NCI-H2081 (cell line): ENCODE measurements at places on chromosomes 5 and 9.

DNA sequence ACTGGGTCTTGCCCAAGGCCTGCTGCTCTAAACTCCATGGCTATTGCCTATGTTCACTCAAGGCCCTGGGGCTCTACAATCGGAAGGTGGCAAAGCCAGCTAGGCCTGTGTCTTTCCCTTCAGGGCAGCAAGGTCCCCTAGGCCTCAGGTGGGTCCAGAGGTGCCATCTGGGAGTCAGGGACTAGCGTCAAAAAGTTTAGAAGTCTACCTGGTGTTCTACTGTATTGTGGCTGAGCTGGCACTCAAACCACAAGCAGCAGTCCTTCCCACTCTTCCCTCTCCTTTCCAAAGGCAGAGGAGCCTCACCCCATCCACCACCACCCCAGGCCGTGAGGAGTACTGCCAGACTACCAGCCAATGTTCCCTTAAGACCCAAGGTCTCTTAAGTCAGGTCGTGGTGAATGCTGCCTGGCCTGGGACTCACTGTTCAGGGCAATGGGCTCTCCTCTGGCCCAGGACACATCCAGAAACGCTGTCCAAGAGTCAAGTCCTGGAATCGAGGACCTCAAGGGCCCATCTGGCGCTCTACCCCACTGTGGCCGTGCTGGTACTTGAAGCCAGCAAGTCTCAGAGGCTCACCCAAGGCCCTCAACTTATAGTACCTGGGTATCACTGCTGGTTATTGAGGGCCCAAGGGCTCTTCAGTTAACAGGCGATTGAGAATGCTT lies 13.0 kb upstream of the SARDH start:
- no peak for DNase-seq

GRCh38 chr9:116924462-116925110 lies 237.5 kb downstream of the TRIM32 start:
- DNase-seq, result no peak

- DNase-seq, result no peak
These were observed 45.5 kb downstream of the SPOCK1 start for GRCh38 chr5:137453483-137454080.

GRCh38 chr9:102000956-102001355 lies 262.5 kb upstream of the GRIN3A start:
- DNase-seq, result no peak

- DNase-seq, result no peak
These were observed 102.8 kb downstream of the PLK2 start for GRCh38 chr5:58357121-58357520.

DNA sequence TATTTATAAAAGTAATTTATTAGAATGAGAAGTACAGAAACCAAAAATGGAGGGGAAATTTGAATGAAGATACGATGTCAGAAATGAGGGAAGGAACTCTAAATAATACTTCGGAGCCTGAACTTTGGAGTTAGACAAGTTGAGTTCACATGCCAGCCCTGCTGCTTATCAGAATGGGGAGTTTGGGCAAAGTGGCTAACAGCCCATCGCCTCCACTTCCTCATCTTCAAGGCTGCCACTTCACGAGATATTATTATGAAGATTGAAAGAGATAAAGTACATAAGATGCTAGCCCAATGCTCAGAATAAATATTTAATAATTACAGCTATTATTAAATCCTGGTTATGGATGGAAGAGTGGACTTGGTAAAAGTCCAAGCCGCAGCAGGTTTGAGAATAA lies 56.2 kb upstream of the ABCA1 start:
- DNase-seq, result no peak

DNA sequence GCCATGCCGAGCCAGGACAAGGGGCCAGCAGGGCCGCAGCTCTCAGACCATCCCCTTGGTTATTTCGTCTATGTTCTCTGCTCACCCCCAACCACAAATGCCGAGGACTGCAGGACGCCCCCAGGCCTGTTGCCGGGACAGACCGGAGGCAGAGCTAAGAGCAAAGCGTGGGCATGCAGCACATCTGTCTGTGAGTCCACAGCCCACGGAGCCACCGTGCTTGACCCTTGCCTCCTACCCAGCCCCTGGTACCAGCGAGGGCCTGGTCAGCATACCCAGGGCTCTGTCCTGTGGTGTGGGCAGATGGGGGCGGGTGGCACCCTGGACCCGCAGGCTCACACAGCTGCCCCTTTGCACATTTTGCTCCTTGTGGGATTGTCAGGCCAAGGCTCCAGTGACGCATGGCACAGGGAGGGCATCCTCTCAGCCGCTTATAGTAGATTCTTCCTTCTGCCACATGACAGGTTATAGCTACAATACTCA lies 4.7 kb downstream of the BRD3 start:
- DNase-seq, result no peak

DNA sequence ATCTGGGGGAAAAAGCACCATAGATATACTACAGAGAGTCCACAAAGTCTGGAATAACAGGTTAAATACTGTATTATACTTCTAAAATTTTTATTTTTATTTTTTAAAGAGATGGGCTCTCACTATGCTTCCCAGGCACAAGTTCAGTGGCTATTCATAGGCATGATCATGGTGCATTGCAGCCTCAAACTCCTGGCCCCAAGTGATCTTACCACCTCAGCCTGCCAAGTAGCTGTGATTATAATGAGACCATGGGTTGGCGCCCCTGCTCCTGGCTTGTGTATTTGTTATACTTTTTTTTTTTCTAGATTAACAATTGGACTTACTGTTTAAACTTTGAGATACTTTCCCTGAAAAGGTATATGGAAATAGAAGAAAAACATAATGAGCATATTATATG lies 25.9 kb downstream of the ERBIN start:
- no peak for DNase-seq

DNA sequence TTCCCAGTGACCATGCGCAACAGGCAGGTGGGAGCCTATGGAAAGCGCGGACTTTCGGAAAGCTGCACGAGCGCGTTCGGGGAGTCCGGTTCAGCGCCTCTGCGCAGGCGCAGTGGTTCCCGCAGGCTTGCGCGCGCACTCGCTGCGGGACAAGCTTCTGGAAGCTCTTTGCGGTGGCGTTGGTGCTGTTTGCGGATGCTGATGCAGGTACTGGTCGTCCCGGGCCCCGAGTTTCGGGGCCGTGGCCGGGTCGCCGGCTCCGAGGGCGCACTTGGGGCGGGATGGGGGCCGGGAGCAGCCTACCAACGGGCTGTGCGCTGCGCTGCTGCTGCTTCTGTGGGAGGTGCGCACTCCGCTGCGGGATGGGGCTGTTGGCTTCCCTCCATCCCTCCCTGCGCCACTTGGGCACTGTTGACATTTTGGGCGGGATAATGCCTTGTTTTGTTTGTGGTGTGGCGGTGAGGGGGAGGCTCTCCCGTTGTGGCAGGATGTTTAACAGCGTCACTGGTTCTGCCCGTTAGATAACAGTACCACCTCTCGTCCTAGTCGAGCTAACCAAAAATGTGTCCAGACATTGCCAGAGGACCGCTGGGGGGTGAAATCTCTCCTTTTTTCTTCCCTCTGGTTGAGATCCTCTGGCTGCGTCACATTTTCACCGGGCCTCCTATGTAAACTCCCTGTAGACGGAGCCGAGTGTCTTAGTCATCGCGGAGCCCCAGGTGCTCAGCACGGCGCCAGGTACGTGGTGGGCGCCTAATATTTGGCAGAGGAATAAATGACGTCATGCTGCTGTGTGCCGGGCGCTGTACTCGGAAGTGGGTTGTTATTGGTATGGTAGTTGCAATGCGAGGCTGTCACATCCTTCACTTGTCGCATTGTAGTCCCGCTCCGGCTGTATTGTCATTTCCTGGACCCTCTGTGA lies at the start of gene ZNF483:
Gene ZNF483 (plus strand): TSS at position 124 of the 922 bp plus-strand sequence. CDS start 2,217 bp downstream, outside the sequence.
- peak; percentile 85 for DNase-seq

GRCh38 chr9:4837261-4838188 lies 44.8 kb downstream of the RCL1 start:
- DNase-seq, result no peak

DNA sequence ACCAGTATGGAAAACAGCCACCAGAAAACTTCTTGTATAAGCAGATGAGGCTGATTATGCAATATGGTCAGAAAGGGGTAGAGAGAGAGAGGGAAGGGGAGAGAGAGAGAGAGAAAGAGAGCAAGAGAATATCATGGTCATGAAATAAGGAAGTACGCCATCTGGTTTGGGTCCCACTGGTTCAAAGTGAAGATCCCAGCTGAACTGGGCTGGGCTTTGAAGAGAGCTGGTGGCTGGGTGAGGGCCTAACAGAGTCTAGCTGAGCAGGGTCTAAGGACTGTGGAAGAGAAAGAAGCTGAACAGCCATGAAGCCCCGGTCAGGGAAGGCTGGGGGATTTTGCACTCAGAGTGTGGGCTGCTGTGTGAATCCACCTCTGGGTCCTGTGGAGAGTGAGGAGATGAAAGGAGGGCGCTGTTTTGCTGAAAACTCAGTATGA lies 14.6 kb downstream of the TRIM14 start:
- no peak for DNase-seq

DNA sequence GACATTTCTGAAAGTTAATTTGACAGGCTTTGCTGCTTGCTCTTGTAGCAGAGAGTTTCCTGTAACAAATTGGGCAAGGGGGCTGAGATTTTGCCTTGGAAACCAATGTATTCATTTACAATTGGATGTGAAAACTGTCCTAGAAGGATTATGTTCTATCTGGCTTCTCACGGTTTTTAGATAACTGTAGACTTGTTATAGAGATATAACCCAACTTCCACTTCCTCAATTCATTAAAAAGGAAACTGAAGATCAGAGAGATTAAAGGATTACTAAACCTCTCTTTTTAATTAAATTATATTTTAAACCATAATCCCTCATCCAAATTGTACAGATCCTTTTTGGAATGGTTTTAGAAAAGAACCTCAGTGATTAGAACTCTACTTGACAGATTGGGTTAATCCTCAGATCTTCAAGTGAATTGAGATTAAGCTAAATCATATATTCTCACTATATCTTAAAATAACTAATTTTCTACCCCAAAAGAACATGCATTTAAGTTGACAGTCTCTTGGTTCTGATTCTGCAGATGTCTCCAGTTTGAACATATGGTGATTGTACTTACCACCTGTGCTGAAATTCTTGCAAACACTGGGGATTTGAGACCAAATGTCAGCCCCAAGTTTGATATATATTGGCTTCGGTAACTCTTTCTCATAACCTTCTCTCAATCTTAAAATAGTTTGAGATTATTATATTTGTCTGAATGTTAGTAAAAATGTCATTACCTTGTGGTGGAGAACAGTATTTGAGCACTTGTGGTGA lies 130.1 kb upstream of the C9orf72 start:
- no peak for DNase-seq

DNA sequence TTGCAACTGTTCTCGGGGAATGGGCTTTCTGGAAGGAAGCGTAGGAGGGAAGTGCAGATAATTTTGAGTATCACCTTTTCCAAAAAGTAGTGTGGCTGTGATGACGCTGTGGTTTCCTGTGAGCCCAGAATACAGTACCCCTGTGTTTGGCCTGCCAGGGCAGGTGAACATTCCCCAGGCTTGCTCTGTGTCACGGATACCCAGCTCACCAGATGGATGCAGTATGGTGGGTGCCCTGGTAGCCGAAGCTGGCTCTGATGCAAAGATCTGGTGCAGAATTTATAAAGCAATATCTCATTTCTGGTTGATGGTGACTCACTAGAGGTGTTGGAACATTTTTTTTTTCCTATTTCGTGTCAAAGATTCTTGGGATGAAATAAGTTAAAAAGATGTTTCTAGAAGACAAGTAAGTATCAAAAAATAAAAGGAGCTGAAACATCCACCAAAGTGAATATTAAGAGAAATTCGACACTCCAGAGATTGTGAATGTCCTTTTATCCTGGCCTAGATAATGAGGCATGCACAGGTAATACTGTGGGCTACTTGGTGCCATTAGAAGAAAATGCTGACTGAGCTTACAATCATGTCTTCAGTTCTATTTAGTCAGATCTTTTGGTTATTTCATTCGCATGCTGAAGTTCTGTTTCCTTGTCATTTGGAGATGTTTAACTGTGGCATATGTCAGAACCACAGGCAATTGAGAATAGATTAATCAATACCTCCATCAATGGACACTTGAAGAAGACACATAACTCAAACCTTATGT lies 200.1 kb downstream of the GADD45G start:
- no peak for DNase-seq

- DNase-seq, result no peak
These were observed 40.7 kb upstream of the ADAMTS2 start for GRCh38 chr5:179385914-179386313.

- no peak for DNase-seq
These were observed 20.4 kb downstream of the NFX1 start for GRCh38 chr9:33310748-33311147.

GRCh38 chr5:141050622-141051520 lies at the start of gene PCDHB1:
Gene PCDHB1, plus strand, starts transcription at chr5:141051374. Its CDS starts 97 bp downstream, at chr5:141051471.
- DNase-seq, result no peak

GRCh38 chr5:171272996-171273970 lies 35.8 kb upstream of the TLX3 start:
- DNase-seq, result peak; percentile 1

- no peak for DNase-seq
These were observed 213.8 kb downstream of the FAM114A2 start for GRCh38 chr5:153824909-153825308.

- no peak for DNase-seq
These were observed 25.3 kb upstream of the RECK start for GRCh38 chr9:36011379-36011778.

GRCh38 chr9:98532147-98532546 lies 176.6 kb downstream of the GABBR2 start:
- DNase-seq, result no peak

DNA sequence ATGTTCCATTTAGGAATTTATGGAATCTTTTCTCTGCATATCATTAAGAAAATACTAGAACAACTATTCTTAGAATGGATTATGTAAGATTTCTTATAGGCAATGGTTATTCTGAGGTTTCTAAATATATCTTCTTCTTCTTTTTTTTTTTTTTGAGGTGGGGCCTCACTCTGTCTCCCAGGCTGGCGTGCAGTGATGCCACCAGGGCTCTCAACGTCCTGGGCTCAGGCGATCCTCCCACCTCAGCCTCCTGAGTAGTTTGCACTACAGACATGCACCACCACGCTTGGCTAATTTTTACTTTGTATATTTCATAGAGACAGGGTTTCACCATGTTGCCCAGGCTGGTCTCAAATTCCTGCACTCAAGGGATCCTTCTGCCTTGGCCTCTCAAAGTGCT lies 137.2 kb downstream of the SREK1 start:
- no peak for DNase-seq

DNA sequence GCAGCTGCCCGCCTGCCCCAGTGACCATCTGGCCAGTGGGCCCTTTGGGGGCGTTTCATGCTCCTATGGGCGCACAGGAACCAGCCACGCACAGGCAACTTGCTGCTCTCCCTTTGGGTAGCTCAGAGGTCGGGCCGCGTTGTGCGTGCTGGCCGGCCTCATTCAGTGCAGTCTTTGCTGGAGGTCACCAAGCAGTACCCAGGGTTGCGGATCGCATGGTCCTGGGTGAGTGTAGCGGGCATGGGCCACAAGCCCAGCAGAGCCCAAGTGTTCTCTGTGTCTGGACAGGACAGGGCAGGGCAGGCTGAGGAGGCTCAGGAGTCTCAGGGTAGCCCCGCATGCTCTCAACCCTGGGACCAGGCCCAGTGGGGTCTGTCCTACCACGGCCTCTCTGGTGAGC lies 9.9 kb upstream of the MRNIP start:
- no peak for DNase-seq

- no peak for DNase-seq
These were observed 89.0 kb downstream of the HRH2 start for GRCh38 chr5:175746851-175747250.
